ENCODE measurements at places on chromosomes 11 and 22.
A peak's percentile ranks its signal among the peaks of the same experiment; 100 is the strongest.

DNA sequence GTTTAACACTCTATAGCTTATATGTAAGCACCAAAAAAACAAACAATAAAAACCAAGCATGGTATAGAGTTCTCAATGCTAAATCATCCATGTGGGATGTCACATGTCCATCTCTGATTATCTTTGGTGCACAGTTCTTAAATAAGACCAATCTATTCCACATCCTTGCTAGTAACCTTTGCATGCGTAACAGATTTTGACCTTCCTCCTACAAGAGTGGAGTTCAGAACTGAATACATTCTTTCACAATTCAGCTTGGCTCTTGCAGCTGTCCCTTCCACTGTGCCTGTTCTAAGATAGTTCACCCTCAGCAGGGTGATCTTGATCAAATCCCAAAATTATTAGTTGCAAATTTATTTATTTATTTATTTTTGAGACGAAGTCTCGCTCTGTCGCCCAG lies 21.1 kb downstream of the PRR14L start:
- DNase-seq: no peak

DNA sequence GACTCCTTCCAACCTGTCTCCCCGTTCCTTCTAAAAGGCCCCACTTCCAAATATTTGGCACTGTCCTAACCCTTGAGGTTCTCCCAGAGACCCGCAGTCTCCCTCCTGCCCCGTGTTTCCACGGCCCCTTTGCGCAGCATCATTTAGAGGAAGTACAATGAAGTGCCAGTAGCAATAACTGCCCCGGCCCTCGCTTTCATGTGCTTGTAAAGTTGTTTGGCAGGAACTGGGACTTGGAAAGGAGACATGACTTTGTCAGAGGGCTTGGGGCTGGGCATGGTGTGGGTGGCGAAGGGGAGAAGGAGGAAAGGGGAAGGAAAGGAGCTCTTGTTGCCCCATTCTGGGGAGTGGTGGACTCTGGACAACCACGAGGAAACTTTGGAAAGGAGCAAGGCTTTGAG lies 2.6 kb downstream of the CD44 start:
- no peak for DNase-seq

DNA sequence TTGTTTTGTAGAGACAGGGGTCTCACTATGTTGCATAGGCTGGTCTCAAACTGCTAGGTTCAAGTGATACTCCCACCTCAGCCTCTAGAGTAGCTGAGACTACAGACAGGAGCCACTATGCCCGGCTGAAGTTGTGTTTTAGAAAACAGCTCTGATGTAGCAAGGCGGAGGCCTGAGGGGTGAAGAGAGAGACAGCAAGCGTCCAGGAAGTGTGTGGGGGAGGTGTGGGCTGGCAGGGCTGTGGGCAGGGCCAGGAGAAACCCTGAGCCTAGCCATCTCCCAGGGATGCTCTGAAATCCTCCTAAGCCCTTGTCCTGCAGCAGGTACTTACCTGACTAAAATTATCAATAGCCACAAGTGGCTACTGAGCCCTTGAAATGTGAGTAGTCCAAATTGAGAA lies 16.1 kb upstream of the RPS3 start:
- peak; percentile 26 for DNase-seq

DNA sequence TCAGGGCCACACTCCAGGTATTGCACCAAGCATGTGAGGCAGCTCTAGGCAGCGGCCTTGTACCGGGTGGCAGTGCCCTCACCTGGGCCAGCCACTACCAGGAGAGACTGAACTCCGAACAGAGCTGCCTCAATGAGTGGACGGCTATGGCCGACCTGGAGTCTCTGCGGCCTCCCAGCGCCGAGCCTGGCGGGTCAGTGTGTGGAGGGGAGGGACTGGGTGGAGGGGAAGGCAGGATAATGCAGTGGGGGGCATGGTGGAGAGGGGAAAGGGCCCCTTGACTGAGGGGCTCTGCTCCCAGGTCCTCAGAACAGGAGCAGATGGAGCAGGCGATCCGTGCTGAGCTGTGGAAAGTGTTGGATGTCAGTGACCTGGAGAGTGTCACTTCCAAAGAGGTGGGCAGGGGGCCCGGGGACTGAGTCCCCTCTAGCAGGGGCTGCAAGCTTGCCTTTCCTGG lies 4.2 kb downstream of the SSH3 start:
- no peak for DNase-seq

- no peak for DNase-seq
Measured at GRCh38 chr11:95074792-95075563, 8.3 kb downstream of the SRSF8 start.

DNA sequence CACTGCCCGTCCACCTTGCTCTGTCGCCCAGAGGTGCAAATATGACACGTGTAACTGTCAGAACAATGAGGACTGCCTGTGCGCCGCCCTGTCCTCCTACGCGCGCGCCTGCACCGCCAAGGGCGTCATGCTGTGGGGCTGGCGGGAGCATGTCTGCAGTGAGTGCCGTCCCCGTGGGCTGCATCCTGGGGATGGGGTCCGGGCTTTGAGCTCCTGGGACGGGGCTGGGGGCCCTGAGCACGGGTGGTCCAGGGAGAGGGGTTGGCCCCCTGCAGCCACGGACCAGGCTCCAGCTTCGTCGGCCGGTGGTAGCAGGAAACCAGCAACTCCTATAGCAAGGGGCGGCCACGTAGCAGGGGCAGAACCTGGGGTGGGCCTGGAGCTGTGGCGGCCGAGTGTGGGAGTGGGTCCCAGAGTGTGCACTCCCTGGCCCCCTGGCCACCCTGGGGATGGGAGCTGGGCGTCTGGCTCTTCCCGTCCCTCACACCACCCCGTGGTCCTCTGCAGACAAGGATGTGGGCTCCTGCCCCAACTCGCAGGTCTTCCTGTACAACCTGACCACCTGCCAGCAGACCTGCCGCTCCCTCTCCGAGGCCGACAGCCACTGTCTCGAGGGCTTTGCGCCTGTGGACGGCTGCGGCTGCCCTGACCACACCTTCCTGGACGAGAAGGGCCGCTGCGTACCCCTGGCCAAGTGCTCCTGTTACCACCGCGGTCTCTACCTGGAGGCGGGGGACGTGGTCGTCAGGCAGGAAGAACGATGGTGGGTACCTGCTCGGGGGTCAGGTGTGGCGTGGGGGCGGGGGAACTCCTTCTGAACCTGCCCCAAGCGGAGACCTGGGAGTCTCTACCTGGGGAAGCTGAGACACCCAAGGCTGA lies 10.1 kb downstream of the MUC2 start:
- DNase-seq: no peak

- no peak for DNase-seq
Measured at GRCh38 chr11:113475160-113475761, at the start of gene DRD2. TSS of gene DRD2 (minus strand) at chr11:113475398. CDS start at chr11:113424651, 50,747 bp downstream.

DNA sequence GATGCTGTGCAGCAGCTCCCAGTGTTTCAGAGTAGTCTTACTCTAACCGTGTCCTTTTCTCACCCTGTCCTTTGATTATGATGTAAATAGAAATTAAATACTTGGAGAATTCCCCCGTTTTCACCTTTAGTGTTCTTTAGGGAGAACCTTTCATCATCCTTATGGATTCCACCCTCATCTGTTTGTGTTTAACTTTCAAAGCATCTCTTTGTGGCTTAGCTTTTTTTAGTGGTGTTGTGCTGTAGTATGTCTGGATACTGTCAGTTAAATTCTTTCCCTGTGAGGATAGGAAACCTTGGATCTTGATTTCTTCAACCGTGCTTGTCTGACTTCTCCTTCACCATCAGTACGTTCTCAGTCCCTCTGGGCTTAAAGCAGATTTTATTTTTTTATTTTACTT lies 48.5 kb downstream of the PPP6R3 start:
- DNase-seq: no peak

DNA sequence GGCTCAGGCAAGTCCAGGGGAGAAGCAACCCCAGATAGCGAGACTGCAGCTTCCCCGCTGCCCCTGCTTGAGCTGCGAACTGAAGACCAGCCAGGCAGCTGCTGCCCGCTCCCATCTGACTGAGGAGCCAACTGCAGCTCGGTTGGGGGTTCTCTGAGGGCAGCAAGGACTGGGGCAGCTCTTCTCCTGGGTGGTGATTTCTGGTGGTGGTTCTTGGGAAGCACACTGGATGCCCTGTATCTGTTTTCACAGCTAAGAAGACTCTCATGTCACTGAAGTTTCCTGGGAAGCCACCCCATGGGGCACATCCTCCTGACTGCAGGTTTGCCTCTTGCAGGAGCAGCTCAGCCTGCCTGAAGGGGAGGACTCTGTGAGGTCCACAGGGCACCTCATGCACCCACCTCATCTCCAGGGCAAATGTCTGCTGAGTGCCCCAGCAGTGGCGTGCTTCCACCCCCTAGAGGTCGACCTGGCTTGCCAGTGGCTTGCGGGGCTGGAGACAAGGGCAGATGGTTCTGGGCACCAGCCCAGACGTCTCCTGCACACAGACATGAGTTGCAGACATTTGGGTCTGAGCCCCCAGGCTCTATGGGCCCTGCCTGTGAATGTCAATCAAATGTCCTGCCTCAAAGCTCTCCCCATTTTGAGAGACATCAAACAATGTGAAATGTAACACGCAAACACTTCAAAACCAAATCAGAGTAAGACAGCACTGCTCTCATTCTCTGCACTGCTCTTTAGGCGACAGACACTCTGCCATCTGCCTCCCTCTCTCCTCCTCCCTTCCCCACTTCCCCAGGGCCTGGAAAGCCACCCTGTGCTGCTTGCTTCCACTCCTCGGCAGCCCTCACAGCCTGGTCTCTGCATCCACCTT lies 800.9 kb downstream of the BRD1 start:
- no peak for DNase-seq

- no peak for DNase-seq
Measured at GRCh38 chr22:30169002-30169401, 77.6 kb downstream of the LIF start.

- no peak for DNase-seq
Measured at GRCh38 chr11:128328955-128329551, 258.3 kb downstream of the ETS1 start.

DNA sequence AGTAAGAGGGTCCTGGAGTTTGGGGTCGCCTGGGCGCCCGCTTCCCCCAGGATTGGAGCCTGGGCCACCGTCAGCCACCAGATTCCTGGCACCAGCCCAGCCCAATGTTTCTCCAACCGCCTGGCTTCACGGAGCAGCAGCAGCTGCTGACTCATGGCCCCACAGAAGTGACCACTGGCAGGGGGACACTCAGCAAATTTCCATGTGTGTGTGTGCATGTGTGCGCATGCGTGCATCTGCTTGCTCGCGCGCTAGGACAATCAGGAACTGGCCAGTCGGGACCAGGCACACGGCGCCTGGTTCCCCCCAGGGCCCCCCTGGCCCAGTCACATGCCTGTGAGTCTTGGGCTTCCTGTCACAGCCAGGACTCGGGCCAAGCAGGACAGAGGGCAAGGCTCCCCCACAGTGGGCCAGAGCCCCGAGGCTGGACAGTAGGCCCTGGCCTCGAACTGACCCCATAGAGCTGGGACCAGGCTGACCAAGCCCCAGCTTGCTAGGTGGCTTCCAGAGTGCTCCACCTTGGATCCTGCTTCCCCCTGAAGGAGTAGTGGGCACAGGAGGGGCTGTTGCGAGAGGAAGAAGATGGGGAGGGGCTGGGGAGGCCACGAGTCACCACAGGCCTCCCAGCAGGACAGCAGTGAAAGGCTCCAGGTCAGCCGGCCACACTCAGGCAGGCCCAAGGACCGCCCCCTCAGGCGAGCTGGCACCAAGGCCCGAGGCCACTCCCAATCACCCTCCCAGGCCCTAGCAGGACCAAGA lies 3.2 kb downstream of the CTSD start:
- no peak for DNase-seq

GRCh38 chr11:113289431-113290187 lies 24.8 kb upstream of the TTC12 start:
- peak; percentile 42 for DNase-seq

- no peak for DNase-seq
Measured at GRCh38 chr11:76051937-76052336, 154.4 kb downstream of the WNT11 start.

DNA sequence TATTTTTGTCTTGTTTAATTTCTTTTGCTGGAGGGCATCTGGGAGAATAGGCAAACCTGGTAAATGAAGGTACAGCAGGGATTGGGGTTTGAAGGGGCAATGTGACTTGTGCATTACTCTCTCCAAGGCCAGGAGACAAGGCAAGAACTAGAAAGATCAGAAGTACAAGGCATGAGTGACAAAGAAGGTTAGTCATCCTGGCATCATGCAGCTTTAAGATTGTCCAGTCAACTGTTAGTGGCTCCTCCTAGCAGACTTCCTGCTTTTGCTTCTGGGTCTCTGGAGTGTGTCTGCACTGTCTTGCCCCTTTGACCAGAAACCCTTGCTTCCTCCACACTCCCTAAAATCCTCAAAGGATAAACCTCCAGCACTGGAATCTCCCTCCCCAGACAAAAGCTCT lies 27.2 kb upstream of the GLYATL1 start:
- DNase-seq: no peak

- no peak for DNase-seq
Measured at GRCh38 chr11:12356944-12357655, 20.3 kb upstream of the PARVA start.

GRCh38 chr11:129148487-129148886 lies 43.6 kb downstream of the ARHGAP32 start:
- DNase-seq: no peak

GRCh38 chr11:34654483-34655334 lies 33.8 kb downstream of the EHF start:
- no peak for DNase-seq

GRCh38 chr11:128934926-128935325 lies 7.7 kb downstream of the TP53AIP1 start:
- DNase-seq: no peak

- no peak for DNase-seq
Measured at GRCh38 chr11:30921811-30922210, 335.7 kb upstream of the MPPED2 start.

DNA sequence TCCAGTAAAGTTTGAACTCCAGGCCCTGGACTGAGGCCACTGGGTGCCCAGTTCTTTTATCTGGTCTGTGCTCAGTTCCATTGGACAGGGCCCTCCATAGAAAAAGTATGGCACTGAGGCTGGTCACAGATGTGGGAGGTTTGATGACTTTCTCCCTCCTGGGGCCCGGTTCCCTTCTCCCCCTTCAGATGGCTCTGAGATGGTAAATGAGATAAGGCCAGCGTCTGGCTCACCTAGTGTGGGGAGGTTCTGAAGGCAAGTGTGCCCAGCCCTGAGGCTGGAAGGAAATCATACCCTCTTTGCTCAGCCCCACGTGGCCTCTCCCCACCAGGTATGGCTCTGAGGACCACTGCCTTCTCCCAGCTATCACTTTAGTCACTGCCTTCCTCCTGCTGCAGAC lies 1.5 kb upstream of the CLDN5 start:
- DNase-seq: no peak

- no peak for DNase-seq
Measured at GRCh38 chr11:117019871-117020270, 78.4 kb downstream of the SIK3 start.

- DNase-seq: no peak
Measured at GRCh38 chr11:77113382-77114088, 10.9 kb downstream of the OMP start.

GRCh38 chr22:41237707-41238569 lies 2.8 kb downstream of the CHADL start:
- DNase-seq: peak; percentile 40

DNA sequence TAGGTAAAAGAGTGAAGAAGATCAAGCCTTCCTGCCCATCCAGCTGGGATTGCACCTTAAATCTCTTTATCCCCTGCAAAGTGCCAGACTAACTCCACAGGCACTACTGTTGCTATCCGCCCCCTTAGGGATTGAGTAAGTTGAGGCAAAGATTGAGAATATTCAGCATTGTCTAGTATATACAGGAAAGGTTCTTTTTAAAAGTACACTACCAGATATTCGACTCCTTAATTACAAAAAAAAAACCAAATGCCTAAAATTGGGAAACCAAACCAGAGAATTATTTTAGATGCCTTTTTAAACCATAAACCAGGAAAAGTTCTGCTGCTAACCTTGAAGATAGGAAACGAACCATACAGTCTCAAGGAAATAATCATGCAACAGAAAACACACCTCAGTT lies 11.5 kb downstream of the SERPIND1 start:
- DNase-seq: no peak

- DNase-seq: no peak
Measured at GRCh38 chr11:123111465-123111864, 49.5 kb upstream of the HSPA8 start.

Measured in stimulated activated CD8-positive, alpha-beta memory T cell treated with anti-CD3 and anti-CD28 coated beads, Interleukin-7, amount 100 ng/mL, for 4 hours (primary cell).